ENCODE measurements at places on chromosomes 11 and 22. TPM values are rescaled to one million over a fixed set of nuclear protein-coding genes. Genes with fewer than 3 reads are reported as not detected.

DNA sequence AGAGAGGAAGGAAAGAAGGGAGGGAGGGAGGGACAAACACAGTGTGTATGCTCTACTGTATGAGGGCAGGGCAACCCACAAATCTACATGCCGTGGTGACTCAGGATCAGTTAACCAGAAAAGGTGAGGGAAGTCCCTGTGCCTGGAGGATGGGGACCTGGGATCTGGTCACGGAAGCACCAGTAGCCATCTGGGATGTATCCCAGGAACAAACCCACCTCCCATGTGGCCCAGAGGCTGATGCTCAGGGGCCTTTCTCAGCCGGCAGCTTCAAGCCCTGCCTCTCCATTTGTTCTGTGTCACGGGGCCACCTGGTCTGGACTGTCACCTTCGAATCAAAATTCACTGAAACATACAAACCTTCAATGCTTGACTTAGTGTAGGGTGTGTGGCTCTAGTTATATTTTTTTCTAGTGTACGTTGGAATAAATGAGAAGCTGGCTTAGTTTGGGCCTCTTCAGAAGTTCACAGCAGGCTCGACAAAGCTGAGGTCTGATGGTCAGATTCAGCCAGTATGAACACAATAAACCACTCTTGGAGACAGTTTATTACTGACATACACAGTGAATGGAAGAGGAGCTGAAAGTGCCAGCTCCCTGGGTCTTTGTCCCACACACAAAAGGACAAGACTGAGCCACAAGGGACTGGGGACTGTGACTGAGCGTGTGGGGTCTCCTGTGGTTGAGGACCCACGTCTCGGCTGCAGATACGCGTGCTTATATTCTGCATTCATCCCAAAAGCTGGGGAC, 23.5 kb upstream of the RTL6 start:
- DNase-seq = no peak

DNA sequence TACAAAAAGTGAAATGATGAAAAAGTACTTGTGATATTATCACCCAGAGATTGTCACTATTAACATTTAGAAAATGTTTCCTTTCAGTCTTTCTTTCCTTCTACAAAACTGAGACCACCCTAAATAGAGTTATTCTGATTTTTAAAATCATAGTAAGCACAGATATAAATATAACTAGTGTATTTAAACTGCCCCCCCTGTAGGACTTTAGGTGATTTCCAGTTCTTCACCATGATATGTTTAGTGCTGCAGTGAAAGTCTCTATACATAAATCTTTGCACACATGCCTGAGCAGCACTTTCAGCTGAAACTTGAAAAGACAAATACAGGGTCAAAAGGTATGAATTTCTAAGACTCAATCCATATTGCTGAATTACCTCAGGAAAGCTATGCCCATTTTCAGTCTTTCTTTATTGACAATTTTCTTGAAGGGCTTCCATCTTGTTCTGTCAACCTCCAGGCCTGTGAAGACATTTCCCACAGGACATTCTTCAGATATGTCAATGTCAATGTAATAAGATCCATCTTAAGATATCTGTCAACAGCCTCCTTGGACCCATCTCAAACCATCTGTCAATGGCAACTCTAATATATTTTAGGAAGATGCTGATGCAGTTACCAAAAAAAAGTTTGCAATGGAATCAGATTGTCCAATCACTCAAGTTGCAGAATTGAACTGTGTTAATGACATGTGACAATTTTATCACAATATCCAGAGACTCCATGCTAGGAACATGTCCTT, 30.8 kb upstream of the LDLRAD3 start:
- DNase-seq = no peak

DNA sequence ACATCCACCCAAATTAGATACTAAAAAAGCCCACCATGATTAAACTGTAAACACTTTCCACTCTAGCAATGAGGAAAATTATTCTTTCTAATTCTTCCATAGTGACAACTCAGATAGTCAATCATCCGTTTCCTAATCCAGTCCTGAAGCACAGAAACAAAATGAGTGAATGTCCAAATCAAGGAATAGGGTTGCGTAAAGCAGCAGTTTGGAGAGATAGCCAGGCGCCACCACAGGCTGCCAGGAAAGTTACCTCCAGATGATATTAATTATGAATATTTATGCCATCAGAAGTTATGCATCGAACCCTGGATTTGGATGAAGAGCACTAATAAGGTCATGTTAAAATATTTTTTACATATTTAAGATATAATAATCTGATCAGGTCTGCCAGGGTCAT, 63.2 kb downstream of the ETS1 start:
- DNase-seq = no peak

- no peak for DNase-seq
Measured at GRCh38 chr11:20311444-20311843, 52.1 kb upstream of the HTATIP2 start.

DNA sequence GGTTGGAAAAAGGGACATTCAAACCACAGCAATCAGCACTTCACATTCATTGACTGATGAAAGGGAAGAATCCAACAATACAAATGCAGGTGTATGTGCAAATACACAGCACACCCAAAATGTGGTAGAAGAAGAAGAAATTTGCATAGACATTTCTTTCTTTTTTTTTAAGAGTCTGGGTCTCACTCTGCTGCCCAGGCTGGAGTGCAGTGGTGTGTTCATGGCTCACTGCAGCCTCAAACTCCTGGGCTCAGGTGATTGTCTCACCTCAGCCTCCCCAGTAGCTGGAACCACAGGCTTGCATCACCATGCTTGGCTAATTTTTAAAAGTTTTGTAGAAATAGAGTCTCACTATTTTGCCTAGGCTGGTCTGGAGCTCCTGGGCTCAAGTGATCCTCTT, 21.9 kb downstream of the CARS1 start:
- no peak for DNase-seq

GRCh38 chr11:76397383-76397782, 16.3 kb downstream of the GVQW3 start:
- no peak for DNase-seq

GRCh38 chr11:64969209-64969608, 2.7 kb downstream of the MAJIN start:
- DNase-seq = no peak

GRCh38 chr11:103471546-103471945, 362.3 kb downstream of the DYNC2H1 start:
- no peak for DNase-seq

GRCh38 chr11:88288560-88288959, 49.0 kb downstream of the CTSC start:
- DNase-seq = no peak

DNA sequence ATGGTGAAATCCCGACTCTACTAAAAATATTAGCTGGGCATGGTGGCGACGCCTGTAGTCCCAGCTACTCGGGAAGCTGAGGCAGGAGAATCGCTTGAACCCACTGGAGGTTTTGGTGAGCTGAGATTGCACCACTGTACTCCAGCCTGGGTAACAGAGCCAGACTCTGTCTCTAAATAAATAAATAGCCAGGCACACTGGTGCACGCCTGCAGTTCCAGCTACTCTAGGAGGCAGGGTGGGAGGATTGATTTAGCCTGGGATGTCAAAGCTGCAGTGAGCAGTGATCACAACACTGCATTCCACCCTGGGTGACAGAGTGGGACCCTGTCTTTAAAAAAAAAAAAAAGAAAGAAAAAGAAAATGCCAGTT, 17.4 kb downstream of the SUSD2 start:
- DNase-seq = no peak

GRCh38 chr11:122879785-122880184, 2.8 kb upstream of the JHY start:
- DNase-seq = no peak

DNA sequence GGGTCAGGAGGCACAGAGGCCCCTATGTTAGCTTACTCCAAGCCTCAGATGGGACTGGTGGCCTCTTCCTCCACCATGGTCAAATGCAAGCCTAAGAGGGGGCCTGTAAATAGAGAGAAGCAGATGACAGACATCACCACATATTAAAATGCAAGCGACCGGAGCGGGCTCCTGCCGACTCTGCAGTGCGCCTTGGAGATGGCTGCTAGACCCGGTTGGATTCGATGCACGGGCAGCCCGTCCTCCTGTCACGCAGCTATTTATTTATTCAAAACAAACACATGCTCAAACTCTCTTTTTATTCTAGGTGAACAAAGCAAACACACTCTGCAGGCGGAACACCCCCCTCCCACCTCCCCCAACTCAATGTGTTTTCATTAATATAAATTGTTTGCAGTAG, 208.0 kb downstream of the DSCAML1 start:
- no peak for DNase-seq

GRCh38 chr11:1381793-1382425, 7.8 kb upstream of the BRSK2 start:
- peak; percentile 62 for DNase-seq

DNA sequence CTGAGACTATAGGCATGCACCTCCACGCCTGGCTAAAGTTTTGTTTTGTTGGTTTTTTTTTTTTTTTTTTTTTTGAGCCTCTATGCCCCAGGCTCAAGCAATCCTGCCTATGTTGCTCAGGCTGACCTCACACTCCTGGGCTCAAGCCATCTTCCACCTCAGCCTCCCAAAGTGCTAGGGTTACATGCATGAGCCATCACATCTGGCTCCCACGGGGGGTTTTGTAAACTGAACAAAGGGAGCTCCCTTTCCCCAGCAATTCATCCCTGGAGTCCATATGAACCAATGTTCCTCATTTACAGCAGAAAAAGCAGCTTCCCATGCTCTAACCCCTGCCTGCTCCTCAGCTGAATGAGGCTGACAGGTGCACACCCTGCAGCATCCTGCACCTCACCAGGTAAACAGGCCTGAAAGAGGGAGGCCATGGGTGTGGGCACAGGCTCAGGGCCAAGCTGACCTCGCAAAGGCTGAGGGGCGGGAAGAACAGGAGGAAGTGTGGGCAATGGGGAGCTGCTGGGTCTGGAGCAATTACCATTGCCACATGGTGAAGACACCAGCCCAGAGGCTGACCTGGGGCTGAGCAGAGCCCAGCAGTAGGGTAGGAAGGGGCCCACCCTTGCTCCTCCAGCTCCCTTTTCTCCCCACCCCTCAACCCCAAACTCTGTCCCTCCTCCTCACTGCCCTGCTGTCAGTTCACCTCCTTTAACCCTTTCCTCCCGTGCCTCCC, 58.2 kb downstream of the RBX1 start:
- DNase-seq = no peak

DNA sequence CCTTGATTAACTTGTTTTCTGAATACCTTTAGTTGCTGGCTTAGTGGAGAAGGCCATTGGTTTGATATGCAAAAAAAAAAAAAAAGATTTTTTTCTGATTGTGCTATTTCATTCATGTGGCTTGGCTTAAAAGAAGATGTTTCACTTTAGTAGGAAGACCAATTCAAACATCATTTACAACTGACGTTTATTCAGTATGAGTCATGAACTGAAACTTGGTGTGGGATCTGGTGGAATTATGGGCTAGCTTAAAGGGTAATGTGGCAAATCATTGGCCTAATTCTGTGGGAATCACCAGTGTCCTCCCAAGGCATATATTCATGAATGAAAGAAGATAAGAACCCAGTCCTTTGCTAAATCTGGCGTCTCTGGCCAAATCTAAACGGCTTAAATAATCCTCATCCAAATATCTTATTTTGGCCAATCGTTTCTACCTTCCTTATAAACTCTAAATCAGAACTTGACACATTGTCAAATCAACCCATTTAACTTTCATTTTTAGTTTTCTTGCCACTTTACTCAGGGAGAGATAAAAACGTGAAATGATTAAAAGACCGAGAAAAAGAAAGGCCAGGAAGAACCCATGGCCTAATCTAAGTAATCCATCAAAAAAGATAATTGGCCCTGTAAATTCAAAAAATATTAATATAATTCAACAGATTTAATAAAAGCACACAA, 77.0 kb downstream of the DDIAS start:
- DNase-seq = no peak

DNA sequence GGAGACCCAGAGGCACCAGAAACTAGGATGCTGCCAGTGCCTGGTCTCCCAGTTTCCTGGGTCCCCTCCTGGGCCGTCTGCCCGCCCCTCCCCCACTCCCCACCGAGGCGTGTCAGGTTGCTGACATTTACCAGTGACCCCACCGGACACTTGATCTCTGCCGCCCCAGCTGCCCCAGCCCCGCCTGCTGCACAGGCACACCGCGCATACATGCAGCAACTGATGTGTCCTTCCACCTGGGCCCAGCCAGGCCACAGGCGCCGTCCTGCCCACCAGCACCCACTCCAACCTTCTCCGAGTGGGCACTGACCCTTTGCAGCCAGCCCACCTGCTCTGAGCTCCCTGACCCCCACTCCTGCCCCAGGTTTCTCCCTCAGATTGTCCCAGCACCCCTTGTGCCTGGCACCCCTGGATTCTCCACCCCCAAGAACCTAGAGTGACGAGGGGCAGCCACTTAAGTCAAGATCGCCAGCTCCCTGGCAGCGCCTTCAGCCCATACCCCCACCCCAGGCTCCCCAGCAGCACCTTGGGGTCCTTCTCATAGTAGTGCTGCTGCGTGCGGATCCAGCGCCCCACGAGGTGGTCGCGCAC, 548 bp downstream of the PYGM start:
- DNase-seq = no peak

- no peak for DNase-seq
Measured at GRCh38 chr11:128310676-128311445, 276.5 kb downstream of the ETS1 start.

- DNase-seq = peak; percentile 52
Measured at GRCh38 chr22:46557736-46558480, 20.5 kb upstream of the CELSR1 start.

DNA sequence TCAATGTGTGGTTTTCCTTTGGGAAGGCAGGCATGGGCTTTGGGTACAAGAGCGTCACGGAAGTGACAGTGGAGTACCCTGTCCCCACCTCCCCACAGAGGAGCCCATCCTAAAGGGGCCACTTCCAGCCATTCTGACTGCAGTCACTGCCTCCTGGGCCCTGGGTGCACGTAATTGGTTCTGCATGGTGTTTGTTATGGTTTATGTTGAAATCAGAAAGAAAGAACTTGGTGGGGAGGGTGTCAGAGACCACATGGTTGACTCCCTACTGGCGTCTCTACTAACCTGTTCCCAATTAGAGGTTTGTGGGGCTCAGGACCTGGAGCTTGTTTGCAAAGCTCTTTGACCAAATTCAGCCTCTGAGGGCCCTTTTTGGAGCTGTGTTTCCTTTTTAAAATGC, 40.8 kb downstream of the RIBC2 start:
- no peak for DNase-seq

The CASP5 gene
- not detected for total RNA-seq

The MPZL2 gene
- total RNA-seq = 12.7 TPM

The GRIA4 gene
- total RNA-seq = 0.76 TPM

The NLRX1 gene
- 7.1 TPM for total RNA-seq

The ART1 gene
- total RNA-seq = not detected

The F2 gene
- not detected for total RNA-seq

The CECR2 gene
- 3.7 TPM for total RNA-seq
